Left forelimb (tissue), 1 donor: ENCODE measurements at places on chromosomes 6 and 20.

DNA sequence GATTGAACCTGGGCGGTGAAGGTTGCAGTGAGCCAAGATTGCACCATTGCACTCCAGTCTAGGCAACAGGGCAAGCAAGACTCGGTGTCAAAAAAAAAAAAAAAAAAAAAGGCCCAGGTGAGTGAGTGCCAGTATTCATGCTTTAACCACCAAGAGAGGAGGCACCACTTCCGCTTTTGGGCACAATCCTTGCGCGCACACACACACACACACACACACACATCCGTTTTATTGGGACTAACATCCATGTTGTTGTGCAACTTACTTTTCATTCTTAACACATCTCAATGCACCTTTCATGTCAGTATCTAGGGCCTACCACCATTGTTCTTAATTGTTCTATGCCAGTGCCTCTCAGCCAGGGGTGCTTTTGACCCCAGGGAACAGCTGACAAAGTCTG, 263.0 kb downstream of the CDC5L start:
- no peak for DNase-seq

DNA sequence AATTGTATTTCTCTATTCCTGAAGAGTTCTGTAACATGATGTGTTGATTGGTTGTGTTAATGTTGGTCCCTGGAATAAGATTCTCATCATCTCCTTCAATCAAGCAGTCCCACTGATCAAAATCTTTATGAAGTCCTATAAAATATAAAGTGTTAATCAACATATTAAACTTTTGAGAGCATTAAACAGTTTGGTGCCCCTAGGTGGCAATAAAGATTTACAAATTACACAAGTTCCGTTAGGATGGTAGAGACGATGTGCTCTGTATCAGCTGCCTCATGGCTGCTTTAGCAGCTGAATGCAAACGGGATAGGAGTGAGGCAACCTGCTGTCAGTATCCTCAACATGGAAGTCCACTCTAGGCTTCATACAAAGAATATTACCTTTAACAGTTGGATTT, 16.9 kb downstream of the TDRD6 start:
- DNase-seq: no peak

DNA sequence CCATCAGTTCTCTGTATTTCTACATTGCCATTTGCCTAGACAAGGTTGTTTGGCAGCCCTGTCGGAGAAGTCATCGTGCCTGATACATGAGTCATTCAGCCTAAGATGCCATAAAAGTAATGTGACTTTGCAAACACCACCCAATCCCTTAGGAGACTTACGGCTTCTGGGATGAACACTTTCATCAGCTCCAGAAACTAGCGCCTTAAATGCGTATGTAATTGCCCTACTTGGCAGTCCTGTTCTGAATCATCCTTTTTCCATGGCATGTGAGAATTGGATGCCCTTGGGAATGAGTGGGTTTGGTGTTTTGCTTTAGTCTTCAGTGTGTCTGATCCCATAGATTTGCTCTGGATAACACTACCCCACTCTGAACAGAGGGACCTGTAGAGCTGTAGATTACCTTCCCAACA, 158.5 kb downstream of the SASH1 start:
- DNase-seq: no peak

DNA sequence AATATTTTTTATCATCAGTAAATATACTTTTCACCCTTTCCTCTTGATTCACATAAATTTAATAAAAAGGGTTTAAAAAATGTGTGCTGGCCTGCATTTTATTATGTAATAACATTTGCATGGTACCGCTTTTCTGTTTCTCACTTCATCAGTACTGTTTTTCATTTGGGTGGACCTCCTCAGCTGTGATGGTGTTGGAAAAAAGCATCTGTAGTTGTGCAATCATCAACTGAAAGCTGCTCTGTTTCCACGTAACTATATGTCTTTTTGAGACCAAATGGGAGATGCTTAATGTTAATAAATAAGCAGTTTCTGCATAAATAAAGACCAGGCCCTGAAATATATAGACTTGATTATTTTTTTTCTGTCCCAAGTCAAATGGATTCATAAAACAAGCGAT, 31.6 kb upstream of the CENPW start:
- no peak for DNase-seq

GRCh38 chr6:18186033-18186432, 30.8 kb downstream of the KDM1B start:
- no peak for DNase-seq

- DNase-seq: no peak
Measured at GRCh38 chr6:87661016-87661415, 41.0 kb downstream of the AKIRIN2 start.

- no peak for DNase-seq
Measured at GRCh38 chr6:154888421-154889295, 106.5 kb upstream of the TIAM2 start.

GRCh38 chr6:5278565-5279120, 17.3 kb downstream of the FARS2 start:
- no peak for DNase-seq

- DNase-seq: no peak
Measured at GRCh38 chr6:92827104-92827503, 592.3 kb downstream of the EPHA7 start.
